ENCODE measurements at places on chromosomes 2 and 18. TPM values are rescaled to one million over a fixed set of nuclear protein-coding genes. Genes with fewer than 3 reads are reported as not detected.

- no peak for DNase-seq
Measured at GRCh38 chr2:120398051-120398995, 52.4 kb downstream of the INHBB start.

Gene SLC19A3
- polyA plus RNA-seq: 0.66 TPM

Gene NGEF
- 2.6 TPM for polyA plus RNA-seq

Gene DYTN
- not detected for polyA plus RNA-seq

Gene HMSD
- 0.09 TPM for polyA plus RNA-seq

All from muscle of back (tissue), 13 donors.